ENCODE measurements at places on chromosomes 2 and 18.

- no peak for DNase-seq
These were observed 18.8 kb downstream of the FARSB start for GRCh38 chr2:222637067-222637466.

- DNase-seq: no peak
These were observed 159.9 kb downstream of the CTIF start for GRCh38 chr18:48698707-48699106.

DNA sequence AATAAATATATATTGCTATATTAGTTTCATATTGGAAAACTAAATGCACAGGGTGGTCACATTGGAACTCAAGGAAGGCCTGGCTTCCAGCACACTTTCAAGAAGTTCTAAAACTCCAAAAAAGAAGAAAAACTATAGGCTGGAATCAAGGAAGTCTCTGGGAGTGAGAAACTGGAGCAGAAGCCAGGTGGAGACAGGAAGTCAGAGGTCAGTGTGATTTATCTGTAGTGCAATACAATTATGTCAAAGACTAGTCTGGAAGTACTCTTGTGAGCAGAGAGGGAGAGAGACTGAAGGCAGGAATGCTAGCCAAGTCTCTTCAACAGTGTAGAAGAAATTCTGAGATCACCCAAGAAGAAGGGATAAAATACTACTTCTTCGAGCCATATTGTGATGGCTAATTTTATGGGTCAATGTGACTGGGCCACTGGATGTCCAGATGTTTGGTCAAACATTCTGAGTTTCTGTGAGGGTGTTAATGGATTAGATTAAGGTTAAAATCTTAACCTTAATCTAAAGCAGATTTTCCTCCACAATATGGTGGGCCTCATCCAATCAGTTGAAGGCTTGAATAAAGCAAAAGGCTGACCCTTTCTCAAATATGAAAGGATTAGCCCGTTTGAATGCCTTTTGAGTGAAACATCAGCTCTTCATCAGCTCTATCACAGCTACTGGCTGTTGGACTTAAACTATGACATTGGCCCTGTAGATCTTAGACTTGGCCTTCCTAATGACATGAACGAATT is 208.0 kb downstream of the TDRD15 start:
- DNase-seq: no peak

GRCh38 chr2:129906861-129907235 is 72.6 kb upstream of the RAB6C start:
- DNase-seq: no peak

GRCh38 chr2:85189606-85190270 is 56.5 kb downstream of the TCF7L1 start:
- no peak for DNase-seq

GRCh38 chr18:79026491-79026890 is 42.7 kb upstream of the ATP9B start:
- no peak for DNase-seq

DNA sequence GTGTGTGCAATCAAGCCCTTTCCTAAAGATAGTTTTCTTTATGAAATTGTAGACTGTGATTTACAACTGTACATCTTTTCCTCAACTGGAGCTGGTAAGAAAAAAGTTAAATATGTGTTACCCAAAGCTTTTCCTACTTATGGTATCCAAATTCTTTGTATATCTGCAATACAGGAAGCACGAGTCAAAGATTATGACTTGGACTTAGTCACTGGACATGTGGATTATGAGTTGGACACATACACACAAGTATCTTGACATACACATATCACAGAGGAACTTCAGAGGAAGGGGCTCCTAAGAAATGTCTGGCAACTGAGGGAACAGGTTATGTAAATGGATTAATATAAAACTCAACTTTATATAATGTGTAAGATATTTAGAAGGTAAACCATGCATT is 35.2 kb downstream of the PRELID3A start:
- DNase-seq: no peak

GRCh38 chr2:27509326-27509725 is 12.7 kb downstream of the GCKR start:
- DNase-seq: no peak

- no peak for DNase-seq
These were observed 138.2 kb downstream of the DOK6 start for GRCh38 chr18:69538849-69539248.

DNA sequence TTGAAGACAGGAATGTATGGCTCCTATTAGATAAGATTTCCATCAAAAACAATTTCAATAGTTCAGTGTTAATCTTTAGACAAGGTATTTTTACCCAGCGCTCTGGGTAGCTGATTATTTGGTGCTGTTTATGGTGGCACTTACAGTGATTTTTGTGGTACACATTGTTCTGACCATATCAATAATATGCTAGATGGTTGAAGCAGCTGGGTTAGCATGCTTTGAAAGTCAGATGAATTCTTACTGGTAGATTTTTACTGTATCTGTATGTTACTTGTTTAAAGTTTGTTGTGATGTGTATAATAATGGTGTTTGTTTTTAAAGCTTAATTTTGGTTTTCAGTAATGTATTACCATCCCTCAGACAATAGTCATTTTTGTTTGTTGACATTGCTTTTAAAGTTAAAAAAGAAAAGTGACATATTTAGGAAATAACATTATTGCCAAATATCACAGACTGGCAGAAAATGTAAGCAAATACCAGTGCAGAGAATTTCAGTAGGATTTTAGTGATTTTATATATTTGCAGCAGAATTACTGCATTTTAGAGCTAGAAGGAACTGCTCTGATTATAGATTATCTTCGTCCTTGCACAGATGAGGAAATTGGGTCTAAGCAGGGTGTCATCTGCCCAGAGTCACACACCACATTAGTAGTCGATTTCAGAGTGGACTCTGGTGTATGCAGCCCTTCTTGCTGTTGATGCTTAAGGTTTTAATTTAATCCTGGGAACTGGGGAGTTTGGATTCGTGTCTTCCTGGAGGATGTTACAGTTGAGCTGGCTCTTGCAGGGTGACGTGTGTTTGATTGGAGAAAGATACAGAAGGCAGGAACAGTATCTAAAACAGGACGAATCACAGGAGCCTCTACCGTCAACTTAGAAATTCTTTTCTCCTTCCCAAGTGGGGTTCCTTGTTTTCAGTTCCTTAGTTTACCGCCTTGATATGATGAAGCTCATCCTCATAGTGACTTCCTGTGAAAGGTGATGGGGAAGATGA is 6.6 kb downstream of the SOCS6 start:
- DNase-seq: no peak

Data from fibroblast of skin of left quadriceps (primary cell).